ENCODE measurements at places on chromosomes 16 and 17.

GRCh38 chr17:47299239-47299910, 24.4 kb upstream of the EFCAB13 start:
- DNase-seq, result no peak

- DNase-seq, result no peak
Measured at GRCh38 chr17:19705201-19705600, 11.2 kb downstream of the SLC47A2 start.

DNA sequence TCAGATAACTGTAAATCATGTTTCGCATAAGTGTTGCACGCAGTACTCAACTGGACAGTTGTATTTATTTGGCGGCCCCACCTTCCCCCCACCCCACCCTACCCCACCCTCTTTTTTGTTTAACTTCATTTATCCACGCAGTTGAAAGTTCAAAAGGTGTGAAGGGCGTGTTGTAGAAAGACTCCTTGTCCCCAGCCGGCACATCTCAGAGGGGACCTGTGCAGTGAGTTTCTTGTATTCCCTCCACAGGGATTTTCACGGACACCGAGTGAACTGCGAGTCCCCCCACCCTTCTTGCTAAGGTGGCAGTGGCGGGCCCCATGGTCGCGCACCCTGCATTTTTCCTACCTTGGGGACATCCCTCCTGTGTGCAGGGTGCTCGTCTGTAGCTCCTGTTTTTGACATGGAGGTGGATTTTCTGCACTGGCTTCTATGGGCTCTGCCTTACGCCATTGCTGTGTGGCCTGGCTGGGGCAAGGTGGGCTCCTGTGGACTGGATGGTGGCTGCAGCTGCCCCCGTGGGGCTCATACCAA, 36.2 kb downstream of the ADCY7 start:
- DNase-seq, result peak; percentile 48

- no peak for DNase-seq
Measured at GRCh38 chr16:84502581-84502980, 1.9 kb downstream of the MEAK7 start.

- no peak for DNase-seq
Measured at GRCh38 chr17:54870671-54871175, 29.9 kb upstream of the TOM1L1 start.

GRCh38 chr17:835263-835662, 53.1 kb downstream of the MRM3 start:
- no peak for DNase-seq

- no peak for DNase-seq
Measured at GRCh38 chr16:17532338-17532995, 61.7 kb upstream of the XYLT1 start.

DNA sequence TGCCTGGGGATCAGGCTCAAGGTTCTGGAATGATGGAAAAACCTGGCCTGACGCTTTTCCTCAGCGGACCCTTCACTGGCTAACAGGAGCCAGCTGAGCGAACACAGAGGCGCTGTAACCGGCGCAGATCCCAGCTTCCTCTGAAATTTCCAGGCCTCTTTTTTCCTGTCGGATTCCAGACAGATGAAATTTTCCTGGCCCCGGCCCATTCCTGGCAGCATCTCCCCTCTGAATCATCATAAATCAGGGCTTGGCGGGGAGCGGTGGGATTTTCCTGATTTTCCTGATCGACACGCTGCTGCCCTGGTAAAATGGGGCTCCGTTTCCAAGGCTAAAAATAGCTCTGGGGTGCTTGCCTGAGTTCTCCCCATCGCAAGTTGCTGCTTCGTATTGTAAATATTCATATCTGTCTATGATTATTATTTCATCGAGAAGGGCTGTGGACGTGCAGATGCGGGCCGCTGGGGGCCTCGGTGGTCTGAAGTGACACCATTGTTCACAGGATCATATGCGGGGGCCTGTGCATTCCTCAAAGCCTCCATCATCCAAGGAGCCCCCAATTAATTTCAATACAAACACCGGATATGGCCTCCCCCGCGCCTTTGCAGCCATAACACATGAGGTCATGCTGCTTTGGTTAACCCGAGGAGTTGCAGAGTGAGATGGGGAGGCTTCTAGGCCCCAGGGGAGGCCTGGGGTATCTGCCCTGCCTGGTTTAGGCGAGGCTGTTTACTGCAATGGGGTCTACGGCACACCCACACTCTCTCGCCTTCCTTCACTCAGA, 45.8 kb upstream of the ETV4 start:
- DNase-seq, result no peak

DNA sequence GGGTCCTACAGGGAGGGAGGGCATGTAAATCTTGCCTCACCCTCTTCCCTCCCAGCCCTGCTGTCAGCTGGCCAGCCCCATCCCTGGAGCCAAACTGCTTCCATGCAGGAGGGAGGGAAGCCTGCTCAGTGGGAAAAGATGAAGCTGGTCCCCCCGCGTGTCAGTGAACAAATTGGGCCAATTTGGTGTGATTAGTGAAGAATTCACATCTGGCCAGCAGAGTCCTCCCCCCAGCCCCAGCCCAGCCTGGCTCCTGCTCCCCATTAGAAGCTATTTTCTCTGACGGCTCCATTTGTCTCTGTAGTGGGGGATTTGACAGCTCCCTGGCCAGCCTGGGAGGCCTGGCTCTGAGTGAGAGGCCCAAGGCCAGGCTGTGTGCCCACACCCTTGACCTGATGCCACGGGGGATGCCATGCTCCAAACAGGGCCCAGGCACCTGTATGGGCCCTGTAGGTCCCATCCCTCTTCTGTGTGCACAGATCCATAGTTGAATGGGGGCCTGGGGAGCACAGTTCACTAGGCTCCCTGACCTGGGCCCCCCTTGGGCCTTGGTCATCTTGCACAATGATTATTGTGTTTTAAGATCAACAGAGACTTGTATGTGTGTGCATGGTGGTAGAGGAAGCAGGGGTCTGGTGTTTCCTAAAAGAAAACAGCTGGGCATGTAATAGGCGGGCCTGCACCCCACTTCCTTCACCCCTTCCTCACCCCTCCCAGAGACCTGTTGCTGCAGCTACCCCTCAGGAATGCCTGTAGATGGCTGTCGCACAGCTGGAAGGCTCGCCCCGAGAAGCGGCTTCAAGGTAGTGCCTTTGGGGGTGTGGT, 50.7 kb upstream of the TAC4 start:
- DNase-seq, result no peak

DNA sequence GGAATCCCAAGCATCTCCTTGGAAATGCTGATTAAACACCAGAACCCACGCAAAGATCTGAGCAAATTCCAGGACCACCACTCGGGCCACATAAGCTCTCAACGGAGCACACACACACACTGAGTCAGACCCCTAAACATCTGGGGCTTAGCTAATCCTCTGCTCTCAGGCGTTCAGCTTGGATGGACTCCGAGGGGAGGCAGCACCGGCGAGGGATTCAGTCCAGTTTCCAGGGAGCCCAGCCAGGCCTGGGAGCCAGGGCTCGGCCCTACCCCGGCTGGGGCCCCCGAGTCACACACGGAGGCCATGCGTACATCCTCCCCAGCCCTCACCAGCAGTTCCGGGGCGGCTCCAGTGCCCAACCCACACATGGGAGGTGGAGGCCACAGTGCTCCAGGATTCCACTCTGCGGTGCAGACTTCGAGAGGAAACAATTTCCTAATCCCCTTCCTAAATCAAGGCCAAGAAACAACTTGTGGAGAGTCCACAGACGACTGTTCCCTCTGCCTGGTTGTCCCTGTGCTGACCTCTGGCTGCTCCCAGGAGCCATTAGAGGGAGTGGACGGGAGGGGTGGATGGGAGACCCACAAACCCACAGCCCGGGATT, 70.5 kb downstream of the GAS7 start:
- DNase-seq, result no peak

DNA sequence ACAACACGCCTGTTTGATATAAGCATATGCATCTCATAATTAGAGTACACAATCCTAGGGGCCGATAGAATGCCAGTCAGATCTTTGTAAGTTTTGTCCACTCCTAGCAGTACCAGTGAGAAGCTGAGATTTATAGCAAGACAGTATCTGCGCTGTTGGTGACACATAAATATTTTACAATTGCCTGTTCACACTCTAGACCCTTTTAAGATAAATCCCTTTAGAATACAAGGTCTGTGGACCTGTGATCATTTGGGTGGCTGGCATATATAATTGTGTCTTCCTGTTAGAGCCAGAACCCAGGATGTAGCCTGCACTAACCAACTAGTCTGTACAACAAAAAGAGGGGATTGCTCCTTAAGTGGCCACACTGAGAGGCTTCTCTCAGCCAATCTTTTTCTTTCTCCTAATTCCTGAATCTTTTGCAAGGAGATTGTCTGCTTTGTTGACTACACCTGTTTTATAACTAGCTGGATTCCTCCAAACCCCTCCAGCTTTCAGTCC, 74.7 kb downstream of the WIPI1 start:
- no peak for DNase-seq

DNA sequence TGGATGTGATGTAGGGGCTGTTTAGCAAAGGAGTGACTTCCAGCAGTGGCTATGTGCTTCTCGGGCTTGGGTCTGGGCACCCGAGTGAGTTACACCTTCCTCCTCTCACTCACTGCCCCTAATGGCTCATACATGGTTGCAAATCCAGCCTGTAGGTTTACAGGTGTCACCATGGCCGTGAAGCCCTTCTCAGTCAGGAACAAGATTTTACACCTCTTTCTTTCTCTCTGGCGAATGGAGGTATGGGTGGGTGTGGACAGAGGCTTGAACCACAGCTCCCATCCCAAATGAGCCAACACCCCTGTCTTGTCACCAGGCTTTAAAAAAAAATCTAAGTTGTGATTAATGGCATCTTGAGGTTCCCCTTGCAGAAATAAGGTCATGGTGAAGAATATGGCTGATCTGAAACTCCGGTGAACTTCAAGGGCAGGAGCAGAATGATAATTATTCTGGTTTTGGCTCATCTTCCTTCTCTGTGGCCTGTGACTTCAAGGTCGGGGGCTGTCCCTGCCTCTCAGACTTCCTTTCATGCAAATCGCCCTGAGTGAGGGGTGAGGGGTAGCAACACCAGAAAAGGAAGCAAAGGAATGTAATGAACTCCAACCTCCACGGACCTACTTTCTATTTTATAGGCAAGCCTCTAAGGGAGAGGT, 331.2 kb downstream of the MAF start:
- no peak for DNase-seq

GRCh38 chr17:78365561-78366108, 5.8 kb upstream of the SOCS3 start:
- no peak for DNase-seq

DNA sequence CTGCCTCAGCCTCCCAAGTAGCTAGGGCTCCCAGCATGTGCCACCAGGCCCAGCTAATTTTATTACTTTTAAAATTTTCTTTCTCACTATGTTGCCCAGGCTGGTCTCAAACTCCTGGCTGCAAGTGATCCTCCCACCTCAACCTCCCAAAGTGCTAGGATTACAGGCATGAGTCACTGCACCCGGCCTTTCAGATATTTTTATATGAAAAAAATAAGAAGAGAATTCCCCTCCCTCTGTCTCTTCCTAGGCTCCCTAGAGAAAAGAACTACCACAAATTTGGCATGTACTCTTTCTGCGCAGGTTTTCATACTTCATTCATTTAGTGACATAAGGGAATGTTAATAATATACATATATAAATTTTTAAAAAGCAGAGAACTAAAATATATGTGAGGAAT, 21.7 kb upstream of the SMURF2 start:
- DNase-seq, result no peak

DNA sequence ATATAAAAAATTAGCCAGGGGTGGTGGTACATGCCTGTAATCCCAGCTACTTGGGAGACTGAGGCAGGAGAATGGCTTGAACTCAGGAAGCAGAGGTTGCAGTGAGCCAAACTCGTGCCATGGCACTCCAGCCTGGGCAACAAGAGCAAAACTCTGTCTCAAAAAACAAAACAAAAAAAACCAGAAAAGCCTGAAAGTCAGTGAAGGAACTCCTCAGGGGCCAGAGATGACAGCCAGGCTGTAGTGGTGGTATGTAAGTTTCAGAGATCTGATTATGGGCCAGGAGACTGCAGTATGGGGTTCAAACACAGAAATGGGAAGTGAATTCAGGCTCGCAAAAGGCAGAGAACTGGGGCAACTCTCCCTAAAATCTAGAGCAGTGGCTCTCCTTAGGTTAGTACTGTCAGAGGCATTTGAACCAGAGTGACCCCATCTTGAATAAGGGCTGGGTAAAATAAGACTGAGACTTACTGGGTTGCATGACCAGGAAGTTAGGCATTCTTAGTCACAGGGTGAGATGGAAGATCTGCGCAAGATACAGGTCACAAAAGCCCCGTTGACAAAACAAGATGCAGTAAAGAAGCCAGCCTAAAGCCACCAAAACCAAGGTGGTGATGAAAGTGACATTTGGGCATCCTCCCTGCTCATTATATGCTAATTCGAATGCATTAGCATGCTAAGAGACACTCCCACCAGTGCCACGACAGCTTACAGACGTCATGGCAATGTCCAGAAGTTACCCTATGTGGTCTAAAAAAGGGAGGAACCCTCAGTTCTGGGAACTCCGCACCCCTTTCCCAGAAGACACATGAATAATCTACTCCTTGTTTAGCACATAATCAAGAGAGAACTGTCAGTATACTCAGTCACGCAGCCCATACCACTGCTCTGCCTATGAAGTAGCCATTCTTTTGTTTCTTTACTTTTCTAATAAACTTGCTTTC, 120.2 kb upstream of the XYLT1 start:
- DNase-seq, result no peak

DNA sequence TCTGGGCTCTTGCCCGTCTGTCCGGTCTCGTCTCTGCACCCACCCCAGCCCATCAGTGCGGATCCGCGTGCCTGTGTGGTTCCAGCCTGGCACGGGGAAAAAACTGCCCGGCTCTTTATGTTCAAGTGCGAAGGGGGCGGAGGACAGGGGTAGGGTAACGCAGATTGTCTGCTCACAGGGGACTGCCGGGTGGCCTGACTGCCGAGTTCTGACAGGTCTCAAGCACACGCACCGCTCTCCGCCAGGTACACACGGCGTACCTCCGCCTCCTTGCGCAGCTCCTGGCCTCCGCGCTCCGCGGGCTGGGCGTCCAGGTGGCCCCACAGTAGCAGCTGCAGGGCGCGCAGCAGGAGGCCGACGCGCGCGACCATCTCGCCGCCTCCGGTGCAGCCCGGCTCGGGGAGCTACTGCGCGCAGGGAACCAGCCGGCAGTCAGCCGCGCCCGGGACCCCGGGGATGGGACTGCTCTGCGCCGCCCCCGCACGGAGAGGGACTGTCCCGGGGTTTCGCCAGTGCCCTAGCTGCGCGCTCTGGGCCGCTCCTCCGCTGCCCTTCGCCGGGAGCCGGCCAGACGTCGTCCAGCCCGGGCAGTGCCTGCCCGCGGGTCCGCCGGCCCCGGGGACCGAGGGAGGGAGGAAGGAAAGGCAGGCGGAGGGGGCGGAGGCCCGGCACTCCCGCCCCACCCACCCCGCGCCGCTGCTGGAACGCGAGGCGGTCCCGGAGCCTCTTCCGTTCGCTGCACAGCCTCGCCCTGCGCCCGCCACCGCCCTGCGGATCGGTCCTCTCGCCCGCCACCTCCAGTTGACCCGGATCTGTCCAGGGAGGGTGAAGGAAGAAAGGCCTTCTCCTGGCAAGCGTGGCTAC, at the start of gene MMP28:
TSS of gene MMP28 (minus strand) at position 635 of the 864 bp plus-strand sequence. CDS start at position 371, 264 bp downstream.
- DNase-seq, result no peak

- no peak for DNase-seq
Measured at GRCh38 chr16:60727851-60728250, 1308.4 kb downstream of the CDH8 start.

DNA sequence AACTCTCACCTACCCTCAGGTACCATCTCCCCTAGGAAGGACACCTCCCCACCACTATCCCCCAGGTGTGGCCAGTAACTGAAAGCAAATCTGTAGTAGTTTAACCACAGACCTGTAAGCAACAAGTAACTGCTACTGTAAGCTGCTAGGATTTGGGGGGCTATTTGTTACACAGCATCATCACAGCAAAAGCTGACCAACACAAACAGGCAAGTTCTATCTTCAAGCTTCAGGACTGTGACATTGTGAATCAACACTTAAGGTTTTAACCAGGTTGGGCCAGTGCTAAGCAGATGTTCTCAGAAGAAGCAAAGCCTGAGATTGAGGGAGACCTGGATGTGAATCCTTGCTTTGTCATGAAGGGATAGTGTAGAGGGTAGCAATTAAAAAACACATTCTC, 47.0 kb downstream of the ABCC6 start:
- DNase-seq, result no peak
